ENCODE measurements at places on chromosomes 7 and 10.

DNA sequence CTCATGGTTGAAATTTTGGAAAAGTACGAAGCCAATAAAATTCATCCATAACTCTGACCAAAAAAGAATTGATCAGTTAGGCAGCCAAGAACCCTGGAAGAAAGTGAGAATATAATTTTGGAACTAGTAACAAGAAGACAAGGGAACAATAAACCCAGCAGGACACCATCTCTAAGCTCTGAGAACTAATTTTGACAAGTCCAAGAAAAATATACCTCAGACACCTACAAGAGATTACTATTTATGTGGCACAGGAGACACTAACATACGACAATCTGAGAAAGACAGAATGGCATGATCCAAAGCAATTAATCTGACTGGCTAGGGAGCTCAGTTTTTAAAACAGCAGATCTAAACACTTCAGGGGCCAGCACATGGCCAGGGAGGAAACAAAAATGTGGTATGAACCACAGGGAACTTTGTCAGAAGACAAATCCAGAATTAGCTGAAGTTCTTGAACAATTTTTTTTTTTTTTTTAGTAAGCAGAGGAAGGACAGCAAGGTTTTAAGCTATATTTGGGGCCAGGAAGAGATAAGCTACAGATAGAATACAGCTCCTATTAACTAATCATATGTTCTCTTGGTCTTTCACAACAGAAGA lies 38.9 kb downstream of the PARD3 start:
- DNase-seq: no peak

DNA sequence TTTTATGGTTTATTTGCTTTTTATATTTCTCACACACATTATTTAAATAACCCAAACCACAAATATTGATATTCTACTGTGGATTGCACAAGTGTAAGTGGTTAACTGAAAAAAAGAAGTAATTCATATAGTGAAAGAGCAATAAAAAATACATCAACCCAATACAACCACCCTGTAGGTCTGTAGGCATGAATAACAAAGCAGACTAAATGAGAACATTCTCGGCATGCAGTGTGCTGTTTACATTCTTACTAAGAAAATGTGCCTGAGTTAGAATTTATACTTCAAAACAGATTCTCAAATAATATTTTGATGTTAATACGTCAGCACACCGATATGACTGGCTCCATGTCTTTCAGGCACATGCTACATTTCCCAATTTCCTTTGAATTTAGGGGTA lies 660.8 kb downstream of the MAGI2 start:
- no peak for DNase-seq

GRCh38 chr7:45589915-45590678 lies 15.9 kb downstream of the ADCY1 start:
- no peak for DNase-seq

DNA sequence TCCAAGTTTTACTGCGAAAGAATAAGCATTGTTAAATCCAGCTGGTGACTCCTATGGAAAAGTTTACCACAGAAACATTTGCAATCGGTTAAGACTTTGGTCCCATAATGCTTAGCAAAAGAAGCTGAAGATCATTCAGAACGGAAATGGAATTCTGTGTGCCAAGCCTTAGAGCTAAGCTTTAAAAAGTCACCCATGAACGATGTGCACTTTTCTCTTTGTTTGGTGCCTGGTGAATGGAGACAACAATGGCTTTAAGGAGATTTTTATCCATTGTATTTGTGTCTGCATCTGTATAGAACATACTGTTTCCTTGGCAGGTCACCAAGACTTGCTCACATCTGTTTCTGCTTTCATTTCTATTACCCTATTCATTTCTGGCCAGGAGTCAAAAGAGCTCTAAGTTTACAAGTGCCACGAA lies 26.3 kb upstream of the COL1A2 start:
- DNase-seq: no peak

DNA sequence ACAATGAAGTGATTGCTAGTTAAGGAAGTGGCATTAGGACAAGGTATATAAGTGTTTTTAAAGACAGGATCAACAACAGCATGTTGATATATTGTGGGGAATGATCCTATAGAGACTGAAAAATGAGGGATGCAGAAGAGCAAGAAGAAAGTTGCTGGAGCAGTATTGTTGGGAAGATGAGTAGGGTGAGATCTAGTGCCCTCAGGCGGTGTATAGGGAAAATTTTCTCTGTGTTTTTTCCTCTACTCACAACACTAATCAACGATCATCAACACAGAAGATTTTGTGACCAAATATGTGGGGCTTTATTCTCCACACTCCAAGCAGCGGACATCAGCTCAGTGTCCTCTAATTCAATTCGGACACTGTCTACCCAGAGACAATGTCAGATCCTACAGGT lies 9.6 kb upstream of the PTTG1IP2 start:
- DNase-seq: no peak

DNA sequence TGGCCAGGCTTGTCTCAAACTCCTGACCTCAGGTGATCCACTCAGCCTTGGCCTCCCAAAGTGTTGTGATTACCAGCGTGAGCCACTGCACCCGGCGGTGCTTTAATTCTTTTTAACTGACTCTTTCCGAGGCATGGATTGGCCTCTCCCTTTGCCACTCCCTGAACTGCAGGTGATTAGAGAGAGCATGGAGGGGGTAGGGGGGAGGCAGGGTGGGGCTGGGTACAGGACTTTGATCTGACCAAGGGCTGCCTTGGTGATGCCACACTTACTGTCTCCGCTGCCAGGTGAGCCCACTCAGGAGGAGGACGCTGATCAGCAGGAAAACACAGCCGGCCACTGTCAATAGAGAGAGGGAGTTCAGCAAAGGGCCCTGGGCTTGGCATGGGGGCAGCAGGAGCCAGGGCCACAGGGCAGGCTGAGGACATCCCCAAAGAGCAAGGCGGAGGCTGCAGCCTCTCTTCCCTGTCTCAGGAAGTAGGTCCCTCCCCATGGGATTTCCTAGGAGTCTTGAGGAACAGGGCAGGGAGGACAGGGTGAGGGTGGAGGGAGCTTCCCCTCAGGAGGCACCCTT lies 40.5 kb upstream of the IL15RA start:
- DNase-seq: no peak
